ENCODE measurements at places on chromosomes 3 and 15.

DNA sequence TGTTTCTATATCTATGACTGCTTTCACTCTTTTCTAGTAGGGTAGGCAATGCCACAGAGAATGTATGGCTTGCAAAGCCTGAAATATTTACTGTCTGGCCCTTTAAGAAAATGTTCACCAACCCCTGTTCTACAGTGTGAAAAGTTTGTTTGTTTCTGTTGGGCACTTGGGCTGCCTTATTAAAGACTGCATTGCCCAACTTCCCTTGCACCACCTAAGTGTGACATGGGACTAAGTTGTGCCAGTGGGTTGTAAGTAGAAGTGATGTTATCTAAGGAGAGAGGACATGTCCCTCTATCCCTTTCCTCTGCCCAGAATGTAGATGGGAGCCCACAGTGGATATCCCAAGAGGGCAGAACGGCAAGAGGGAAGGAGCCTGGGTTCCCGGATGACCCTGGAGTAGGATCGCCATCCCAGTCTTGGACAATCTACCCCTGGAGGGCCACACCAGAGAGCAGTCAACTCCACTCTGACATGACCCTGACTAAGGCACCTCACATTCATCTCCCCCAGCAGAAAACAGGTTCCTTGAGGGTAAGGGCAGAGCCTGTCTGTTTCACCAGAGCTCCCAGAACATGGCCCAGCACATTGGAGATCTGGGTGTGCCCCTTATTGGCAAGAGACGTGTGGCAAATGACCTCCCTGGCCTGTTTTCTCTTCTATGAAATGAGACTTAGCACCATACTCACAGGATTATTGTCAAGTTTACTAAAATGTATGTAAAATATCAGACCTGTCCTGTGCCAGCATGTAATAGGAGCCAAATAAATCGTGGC lies 138.8 kb downstream of the SMAD6 start:
- DNase-seq = no peak

DNA sequence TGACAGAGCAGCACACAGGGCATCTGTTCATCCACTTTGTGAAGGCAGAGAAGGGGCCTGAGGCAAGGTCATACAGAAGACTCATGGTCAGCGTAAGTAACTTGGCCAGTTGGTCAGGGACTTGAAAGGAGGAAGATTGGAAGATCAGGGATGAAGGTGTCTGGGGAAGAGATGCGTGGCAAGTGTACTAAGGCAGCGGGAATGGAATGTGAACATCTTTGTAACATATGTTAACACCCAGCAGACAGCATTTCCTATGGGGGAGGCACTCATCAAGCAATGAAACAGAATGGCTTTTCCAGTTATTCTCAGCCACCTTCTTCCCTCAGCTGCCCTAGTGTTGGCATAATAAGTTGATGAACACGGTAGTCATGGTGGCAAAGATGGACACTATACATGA lies 7.8 kb upstream of the RFC4 start:
- DNase-seq = no peak

DNA sequence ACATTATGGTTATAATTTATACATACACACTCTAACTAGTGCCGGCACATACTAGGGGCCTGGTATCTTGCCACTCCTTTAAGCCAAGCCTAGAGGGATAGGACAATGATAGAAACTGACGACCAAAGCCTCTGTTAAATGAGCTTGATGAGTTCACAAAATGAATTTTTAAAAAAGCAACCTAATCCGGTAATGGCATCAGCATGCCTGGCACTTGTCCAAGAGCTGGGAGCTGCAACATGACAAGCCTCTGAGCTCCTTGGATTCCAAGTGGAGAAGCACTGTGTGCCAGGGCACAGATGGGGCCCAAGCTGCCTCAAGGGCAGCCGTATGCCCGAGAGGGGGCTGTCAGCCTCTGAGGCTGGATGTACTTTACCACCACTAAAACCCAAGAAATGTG lies 9.7 kb downstream of the ETV5 start:
- no peak for DNase-seq

- no peak for DNase-seq
Measured at GRCh38 chr15:70432924-70433495, 330.3 kb downstream of the UACA start.

GRCh38 chr15:80530737-80531365 lies 126.7 kb downstream of the ARNT2 start:
- no peak for DNase-seq

DNA sequence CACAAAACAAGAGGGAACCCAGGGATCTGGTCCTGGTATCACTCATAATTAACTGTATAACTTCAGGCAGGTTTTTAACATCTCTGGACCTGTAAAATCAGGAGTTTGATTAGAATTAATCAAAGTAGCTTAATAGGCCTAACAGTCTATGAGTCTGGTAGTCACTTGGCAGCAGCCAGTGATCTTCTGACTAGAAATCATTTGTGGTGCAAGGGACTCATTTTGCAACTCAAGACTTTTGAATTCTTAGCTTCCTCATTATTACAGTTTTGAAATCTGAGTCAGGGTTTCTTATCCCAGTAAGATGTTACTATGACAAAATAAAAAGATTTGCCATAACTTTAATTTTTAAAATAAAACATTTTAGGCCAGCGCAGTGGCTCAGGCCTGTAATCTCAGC lies 70.8 kb downstream of the TMCC1 start:
- DNase-seq = no peak

DNA sequence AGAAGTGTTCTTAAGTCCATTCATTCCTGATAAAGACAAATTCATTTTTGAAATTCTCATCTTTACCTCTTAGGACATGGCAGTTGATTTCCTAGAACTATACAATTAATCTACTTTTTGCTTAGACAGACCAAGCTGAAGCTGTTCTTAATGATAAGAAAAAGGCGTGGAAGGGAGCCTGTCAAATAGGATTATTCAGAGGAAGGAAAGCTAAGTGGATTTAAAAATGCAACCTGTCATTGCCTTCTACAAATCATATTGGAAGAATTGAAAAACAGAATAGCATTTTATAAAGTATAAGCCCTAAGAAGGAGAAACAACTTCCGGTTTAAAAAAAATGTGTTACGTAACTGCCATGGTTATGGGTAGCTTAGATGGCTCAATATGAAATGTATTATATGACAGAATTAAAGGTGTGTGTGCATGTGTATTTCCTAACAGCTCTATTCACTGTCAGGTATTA lies 81.2 kb upstream of the RAP2B start:
- DNase-seq = no peak

- DNase-seq = peak; percentile 12
Measured at GRCh38 chr3:108477511-108478147, 32.8 kb downstream of the MYH15 start.

DNA sequence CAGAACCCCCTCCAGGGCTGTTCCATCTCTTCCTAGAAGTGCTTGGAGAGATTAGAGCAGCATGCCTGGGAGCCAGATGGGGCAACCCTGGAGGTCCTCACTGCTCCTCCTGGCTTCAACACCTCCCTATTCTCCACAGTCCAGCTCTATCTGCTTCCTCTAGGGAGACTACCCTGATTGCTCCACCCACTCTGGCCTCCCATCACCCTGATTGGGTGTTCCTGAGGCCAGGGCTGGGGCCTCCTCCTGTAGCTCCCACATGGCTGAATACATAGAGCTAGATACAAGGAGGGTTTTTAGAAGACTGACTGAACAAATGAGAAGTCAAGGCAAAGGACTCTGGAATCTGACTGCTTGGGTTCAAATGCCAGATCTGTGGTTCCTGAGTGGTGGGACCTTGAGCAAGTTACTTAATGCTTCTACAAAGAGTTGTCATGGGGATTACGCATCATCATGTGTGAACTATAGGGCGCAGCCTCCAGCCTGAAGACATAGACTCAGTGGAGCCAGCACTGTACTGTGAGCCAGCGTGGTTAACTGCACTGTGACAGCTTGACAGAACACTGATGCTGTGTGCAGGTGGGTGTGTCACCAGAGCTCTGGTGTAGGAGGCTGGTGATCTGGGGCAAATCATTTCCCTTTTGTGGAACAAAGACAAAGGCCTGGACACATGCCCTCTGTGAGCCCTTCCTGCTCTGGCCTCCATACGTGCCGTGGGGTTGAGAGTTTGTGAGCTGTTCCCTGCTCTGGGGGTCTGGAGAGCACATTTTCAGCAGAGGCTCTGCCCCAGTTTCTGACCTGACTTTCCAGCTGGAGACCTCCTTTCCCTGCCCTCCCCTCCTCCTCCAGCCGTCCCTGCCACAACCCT lies 74.8 kb downstream of the SCN5A start:
- no peak for DNase-seq

DNA sequence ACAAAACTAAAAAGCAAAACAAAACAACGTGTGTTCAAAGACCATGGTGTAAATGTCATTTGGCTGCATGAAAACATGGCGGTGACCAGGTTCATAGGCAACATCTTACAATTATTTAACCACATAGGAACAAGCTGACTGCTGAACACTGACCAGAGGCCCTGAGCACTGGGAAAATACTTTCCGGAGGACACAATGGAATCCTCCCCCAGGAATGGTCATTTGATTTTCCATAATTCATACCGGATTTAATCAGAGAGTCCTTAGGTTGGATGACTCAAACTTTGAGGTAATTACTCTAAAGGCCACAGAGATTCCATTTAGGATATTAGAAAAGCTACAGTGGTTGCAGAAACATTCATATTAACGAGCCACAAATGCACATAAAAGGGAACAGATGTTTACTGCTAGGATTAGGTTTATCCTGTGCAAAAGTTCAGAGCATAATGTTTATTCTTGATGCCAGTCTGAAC lies 254.7 kb downstream of the NR1D2 start:
- DNase-seq = no peak

DNA sequence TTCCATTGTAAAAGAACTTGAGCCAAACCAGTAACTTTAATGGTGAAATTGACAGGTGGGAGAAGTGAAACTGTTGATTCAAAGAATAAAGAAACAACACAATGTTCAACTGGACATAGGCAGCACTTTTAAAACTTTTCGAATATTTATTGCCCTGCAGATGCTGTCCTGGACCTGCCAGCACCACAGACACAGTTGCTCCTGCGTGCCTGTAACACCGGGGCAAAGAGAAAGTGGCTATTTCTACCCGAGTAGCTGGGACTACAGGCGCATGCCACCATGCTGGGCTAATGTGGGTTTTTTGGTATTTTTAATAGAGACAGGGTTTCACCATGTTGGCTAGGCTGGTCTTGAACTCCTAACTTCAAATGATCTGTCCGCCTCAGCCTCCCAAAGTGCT lies 7.4 kb downstream of the IL5RA start:
- DNase-seq = no peak

DNA sequence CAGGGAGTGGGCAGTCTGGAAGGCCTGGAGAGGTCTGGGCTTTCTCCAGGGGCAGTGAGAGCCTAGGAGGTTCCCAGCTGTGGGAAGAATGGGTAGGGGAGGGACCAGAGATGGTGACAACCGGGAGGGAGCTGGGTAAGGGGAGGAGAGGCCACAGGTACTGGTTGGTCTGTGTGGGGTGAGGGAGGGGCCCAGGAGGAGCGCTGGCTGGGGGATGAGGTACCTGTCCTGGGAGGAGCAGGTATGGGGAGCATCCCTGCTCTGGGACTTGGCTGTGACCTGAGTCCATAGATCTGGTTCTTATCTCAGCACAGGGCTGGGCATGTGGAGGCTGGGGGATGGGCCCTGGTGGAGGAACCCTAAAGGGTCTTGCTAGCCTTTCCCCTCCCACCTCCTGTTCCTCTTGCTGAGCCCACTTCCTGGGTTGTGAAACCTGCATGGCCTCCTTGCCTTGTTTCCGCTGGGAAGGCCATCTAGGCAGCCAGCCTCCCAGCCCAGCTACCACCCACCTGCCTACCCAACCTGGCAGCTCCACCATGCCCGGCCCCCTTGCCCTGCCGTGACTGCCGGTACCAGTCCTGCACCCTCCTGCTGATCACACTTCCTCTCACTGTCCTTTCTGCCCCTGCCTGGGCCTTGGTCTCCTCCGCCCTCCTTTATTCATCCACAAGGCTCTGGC lies 11.0 kb downstream of the PRKCD start:
- DNase-seq = no peak

- DNase-seq = no peak
Measured at GRCh38 chr3:36776436-36776835, 12.1 kb upstream of the DCLK3 start.

GRCh38 chr3:112043621-112044201 lies 9.2 kb downstream of the TMPRSS7 start:
- DNase-seq = peak; percentile 8

DNA sequence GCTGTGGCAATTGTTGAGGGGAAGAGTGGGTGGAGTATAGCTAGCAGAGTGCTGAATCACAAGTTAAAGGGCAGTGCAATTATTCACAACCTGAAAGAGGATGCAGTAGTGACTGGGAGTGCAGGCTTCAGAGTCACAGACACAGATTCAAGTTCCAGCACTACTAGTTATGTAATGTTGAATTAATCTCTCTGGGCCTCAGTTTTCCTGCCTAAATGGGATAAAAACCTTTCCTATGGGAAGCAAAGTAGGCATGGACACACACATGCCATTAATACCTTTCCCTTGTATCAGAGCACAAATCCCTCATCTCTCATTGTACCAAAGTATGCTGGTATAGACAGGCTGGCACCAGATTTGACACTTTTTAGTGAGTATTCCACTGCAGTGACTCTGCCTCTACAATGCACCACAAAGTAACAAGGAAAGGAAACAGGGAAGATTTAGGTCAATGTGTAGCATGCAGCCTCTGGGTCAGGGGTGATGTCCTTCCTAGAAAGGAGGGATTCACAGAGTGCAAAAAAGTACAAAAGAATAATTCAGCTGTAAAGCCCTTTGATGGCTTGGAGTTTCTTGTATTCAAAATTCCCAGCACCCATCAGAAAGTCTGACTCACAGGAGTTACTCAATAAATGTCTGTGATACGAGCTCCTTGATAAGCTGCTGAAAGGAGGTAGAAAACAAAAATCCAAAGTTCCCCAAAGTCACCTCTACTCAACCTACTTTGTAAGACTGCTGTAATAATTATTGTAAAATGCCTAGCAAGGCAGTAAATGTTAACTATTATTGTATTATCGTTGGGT lies 507.5 kb upstream of the TGFBR2 start:
- no peak for DNase-seq

- no peak for DNase-seq
Measured at GRCh38 chr3:71524672-71525071, 58.9 kb downstream of the FOXP1 start.

GRCh38 chr3:134363381-134363755 lies 10.9 kb downstream of the AMOTL2 start:
- DNase-seq = no peak

- no peak for DNase-seq
Measured at GRCh38 chr3:3107858-3108257, 2.3 kb downstream of the IL5RA start.

GRCh38 chr3:12995389-12996180 lies 77.6 kb downstream of the IQSEC1 start:
- DNase-seq = no peak

DNA sequence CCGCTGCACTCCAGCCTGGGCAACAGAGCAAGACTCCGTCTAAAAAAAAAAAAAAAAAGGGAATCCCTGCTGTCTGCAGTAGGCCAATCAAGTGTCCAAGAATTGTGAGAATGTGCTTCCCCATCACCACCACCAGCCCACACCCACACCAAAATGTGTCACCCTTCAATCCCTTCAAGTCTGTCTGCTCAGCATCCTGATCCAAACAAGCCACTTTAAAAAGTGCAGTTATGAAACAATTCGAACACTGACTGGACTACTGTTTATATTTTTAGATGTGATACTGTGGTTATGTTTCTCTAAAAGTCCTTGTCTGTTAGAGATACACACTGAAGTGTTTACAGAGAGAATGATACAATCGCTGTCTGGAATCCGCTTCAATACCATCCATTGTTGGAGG lies 78.1 kb upstream of the CGNL1 start:
- no peak for DNase-seq

- no peak for DNase-seq
Measured at GRCh38 chr15:68382286-68383007, 49.5 kb downstream of the ITGA11 start.
